Activated effector memory CD4-positive, alpha-beta T cell treated with anti-CD3 and anti-CD28 coated beads, Interleukin-2, amount 50 U/mL, for 16 hours (primary cell): ENCODE measurements at places on chromosomes 12 and 14.
A peak's percentile ranks its signal among the peaks of the same experiment; 100 is the strongest.

- DNase-seq, result peak; percentile 62
Measured at GRCh38 chr14:100278702-100279101, 27.5 kb downstream of the SLC25A29 start.

DNA sequence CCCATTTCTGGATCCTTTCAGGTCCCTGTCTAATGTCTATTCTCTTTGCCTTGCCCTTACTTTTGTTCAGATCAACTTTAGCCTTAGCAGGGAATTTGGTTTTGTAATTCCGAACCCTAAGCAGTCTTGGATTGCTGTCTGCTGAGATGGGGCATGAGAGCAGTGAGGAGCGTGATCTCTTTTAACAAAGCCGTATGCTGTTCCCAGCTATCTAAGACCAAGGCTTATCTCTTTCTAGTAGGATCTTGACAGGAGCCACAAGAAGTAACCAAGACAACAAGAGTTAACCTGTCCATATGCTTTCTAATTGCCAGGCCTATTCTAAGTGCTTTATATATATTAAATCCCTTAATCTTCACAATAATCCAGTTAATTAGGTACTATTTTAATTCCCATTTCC lies 4.5 kb upstream of the DHRS7 start:
- no peak for DNase-seq

- DNase-seq, result no peak
Measured at GRCh38 chr14:37232907-37233481, 35.3 kb downstream of the MIPOL1 start.

GRCh38 chr12:41189395-41190251 lies 1.5 kb downstream of the PDZRN4 start:
- no peak for DNase-seq

- DNase-seq, result no peak
Measured at GRCh38 chr12:14995583-14996425, 23.0 kb downstream of the PDE6H start.

GRCh38 chr12:131177599-131177998 lies 223.9 kb downstream of the ADGRD1 start:
- peak; percentile 28 for DNase-seq

GRCh38 chr12:52419656-52420055 lies 13.5 kb upstream of the KRT82 start:
- DNase-seq, result no peak

GRCh38 chr14:105398726-105399465 lies 558 bp downstream of the TEX22 start:
- DNase-seq, result no peak

GRCh38 chr12:79658221-79658620 lies 32.5 kb downstream of the PAWR start:
- no peak for DNase-seq

- no peak for DNase-seq
Measured at GRCh38 chr12:94033101-94033500, 115.3 kb upstream of the PLXNC1 start.

DNA sequence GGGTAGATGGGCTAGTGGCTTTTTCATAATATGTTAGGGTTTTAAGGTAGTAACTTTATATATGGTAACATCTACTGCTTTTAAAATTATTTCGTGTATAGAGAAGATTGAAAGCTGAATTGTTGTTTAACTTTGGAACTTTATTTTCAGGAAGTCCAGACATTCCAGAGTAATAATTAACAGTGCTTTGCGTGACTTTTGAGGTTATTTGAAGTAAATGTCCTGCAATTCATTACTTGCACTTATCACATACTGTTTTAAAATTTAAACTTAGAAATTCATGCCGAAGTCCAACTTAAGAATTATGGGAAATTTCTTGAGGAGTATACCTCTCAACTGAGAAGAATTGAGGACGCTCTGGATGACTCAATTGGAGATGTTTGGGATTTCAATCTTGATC lies 3.3 kb downstream of the WASHC4 start:
- DNase-seq, result no peak

DNA sequence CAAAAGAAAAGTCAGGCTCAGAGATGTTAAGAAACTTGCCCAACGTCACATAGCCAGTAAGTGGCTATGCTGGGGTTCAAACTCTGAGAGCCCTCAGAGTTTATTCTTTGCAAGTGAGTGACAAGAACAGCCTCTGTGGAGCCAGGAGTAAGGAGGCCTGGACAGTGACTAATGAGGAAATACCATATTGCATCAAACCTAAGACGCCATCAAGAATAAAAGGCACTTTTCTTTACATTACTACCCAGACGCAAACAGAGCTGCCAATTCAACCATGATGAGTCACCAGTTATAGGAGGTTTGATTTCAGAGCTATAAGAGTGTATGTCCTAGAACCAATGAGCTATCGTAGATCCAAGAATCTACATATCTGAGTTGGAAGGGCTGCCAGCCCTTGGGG lies 9.4 kb downstream of the TNFRSF1A start:
- DNase-seq, result no peak

- no peak for DNase-seq
Measured at GRCh38 chr12:27336282-27336653, 3.6 kb downstream of the BMAL2 start.

- DNase-seq, result no peak
Measured at GRCh38 chr12:2544230-2544629, 250.5 kb upstream of the FKBP4 start.

GRCh38 chr14:95495538-95496025 lies 20.9 kb downstream of the SYNE3 start:
- peak; percentile 70 for DNase-seq

DNA sequence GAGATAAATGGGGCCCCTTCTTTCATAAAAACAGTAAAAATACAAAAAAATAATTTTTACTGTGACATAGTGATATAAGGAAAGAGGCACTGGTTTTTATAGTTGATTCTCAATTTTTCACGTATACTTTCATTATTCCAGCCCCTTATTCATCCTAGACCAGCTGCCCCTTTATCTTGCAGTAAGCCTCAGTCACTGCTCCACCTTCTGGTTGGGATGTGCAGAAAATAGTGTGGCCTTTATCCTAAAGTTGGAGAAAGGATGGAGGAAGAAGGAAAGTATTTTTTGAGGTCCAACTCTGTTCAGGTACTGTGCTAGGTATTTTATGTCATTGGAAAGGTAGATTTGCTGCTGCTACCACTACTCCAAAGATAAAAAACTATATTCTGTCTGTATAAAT lies 172.7 kb downstream of the ANO6 start:
- no peak for DNase-seq

- no peak for DNase-seq
Measured at GRCh38 chr14:92254786-92255185, 68.2 kb upstream of the SLC24A4 start.

DNA sequence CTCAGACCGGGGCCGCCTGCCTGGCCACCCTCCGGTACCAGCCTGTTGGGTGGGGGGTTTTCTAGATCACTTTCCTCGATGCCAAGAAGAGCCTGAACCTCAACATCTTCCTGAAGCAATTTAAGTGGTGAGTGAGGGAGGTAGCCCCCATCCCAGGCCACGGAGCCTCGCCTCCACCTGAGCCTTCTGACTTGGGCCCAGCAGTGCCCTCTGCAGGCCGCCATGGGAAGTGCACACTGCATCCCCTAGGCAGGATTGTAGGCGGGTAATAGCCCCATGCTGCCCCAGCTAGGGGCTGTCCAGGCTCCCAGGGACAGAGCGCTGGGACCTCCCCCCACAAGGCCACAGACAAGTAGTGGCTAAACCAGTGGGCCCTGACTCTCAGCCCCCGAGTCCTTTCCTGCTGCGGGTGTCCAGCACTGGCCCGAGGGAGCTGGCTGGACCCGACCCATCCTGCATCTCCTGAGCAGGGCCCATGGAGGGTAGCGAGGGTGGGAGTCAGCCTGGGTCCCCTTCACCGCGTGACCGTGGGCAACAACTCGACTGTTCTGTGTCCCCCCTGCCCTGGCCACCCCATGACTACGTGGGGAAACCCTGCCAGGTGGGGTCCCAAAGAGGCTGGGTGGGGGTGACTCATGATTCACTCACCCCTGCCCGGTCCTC lies 15.3 kb upstream of the ADSS1 start:
- DNase-seq, result peak; percentile 90

- no peak for DNase-seq
Measured at GRCh38 chr12:112752303-112752702, 39.2 kb upstream of the RPH3A start.

GRCh38 chr14:80354860-80355581 lies 143.7 kb upstream of the DIO2 start:
- DNase-seq, result no peak

GRCh38 chr12:39831587-39832315 lies 212.1 kb upstream of the ABCD2 start:
- no peak for DNase-seq

GRCh38 chr12:21815306-21816062 lies 41.0 kb upstream of the KCNJ8 start:
- no peak for DNase-seq

- no peak for DNase-seq
Measured at GRCh38 chr12:75390156-75390898, 562 bp upstream of the GLIPR1L2 start.

- peak; percentile 68 for DNase-seq
Measured at GRCh38 chr12:109777544-109777943, 55.7 kb downstream of the TRPV4 start.

- DNase-seq, result no peak
Measured at GRCh38 chr12:24756479-24757024, 192.3 kb downstream of the BCAT1 start.

DNA sequence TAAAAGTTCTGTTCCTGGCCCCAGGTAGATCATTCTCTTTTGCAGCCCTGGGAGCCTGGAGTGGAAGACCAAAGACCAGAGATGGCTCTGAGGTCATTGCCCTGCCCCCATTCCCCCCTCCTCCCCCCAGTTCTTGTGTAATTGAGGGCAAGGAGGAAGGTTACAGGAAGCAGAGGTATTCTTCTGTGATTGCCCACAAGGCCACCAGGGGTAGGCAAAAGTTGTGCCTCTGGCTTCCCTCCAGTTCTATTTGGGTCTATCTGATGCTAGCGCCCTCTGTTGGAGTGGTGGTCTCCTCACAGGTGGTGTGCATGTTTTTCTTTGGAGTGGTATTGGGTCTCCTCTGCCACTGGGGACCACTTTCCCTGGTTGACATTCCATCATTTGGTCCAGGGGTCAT lies 41.2 kb upstream of the CRY1 start:
- peak; percentile 65 for DNase-seq

DNA sequence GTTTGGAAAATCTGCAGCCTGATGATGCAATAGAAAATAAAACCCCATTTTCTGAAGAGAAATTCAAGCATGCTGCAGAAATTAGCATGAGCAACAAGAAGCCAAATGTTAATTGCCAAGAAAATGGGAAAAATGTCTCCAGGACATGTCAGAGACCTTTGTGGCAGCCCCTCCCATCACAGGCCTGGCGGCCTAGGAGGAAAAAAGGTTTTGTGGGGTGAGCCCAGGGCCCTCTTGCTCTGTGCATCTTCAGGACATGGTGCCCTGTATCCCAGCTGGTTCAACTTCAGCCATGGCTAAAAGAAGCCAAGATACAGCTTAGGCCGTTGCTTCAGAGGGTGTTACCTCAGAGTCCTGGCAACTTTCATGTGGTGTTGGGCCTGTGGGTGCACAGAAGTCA lies 775.5 kb upstream of the SEL1L start:
- DNase-seq, result no peak

DNA sequence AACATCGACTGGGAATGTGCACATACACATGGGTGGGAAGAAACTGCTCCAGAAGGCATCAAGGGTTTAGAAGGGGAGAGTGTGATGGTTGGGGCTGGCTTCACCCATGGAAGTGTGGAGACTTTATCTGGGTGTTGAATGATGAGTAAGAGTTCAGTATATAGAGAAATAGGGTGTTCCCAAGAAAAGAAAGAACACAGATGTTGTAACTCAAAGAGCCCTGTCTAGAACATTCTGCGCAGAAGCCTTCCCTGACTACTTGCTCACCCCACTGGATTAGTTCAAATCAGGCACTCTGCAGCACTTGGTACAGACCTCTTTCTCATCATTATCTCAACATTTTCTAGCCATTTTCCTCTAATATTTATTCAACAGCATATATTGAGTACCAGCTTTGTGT lies 491.7 kb downstream of the SNAPC1 start:
- no peak for DNase-seq

DNA sequence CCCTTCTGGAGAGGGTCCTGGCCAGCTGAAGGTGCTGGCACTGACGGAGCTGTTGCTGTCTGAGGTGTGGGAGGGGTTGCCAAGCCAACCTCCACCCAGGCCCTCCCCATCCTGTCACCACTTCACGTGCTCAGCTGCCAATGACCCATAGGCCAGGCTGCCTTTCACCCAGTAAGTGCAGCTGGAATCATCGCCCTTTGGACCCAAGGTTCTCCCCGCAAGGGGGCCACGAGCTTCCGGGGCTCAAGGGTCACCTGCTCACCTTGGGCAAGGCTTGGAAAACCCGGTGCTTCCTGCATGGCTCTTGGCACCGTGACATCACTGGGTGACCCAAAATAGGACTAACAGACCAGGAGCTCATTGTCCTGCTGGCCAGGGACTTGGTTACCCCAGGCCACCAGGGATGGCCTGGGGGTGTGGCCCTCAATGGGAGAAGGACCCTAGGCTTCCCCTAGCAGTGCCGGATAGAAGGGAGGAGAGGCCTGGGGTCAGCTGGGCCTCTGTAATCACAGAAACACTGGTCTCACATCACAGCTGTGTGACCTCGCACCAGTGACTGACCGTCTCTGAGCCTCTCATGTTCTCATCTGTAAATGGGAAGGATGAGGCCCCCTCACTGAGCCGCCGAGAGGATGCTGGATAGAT lies 51.3 kb downstream of the CCDC85C start:
- no peak for DNase-seq

- no peak for DNase-seq
Measured at GRCh38 chr12:10941369-10941768, 2.3 kb upstream of the TAS2R14 start.

- peak; percentile 92 for DNase-seq
Measured at GRCh38 chr12:118377884-118378470, 1.6 kb downstream of the SUDS3 start.

GRCh38 chr14:102046337-102047278 lies 40.2 kb downstream of the HSP90AA1 start:
- no peak for DNase-seq

GRCh38 chr12:131309700-131310099 lies 356.0 kb downstream of the ADGRD1 start:
- DNase-seq, result no peak

GRCh38 chr14:55074662-55075061 lies 23.2 kb downstream of the MAPK1IP1L start:
- no peak for DNase-seq

GRCh38 chr12:42696406-42697149 lies 107.0 kb upstream of the PRICKLE1 start:
- no peak for DNase-seq

DNA sequence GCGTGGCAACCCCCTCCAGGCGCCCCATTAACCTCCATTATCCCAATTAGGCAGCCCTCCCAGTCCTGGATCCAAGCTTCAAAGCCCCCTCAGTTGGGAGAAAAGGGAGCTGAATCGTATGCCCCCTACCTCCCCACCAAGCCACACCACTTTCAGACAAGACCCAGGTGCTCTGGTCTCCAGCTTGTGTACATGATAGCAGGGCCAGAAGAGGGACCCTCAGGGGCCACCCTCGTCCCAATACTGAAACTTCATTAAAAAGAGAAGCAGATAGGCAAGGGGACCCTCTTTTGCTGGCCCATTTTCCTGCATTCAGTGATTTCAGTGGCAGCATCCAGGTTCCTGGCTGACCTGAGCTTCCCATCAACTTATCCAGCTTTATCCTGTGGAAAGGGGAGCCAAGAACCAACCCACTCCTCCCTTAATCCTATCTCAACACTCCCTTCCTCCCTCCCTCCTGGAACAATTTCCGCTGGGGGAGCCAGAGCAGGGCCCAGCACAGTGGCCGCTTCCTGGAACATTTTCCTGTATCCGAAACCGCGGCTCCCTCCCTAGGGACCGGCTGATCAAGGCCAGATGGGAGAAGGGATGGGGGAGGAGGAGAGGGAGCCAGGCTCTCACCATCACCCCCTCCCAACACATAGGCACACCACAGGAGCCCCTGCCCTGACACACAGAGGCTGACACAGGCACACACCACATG lies 9.5 kb upstream of the SP7 start:
- DNase-seq, result no peak
